Posterior vena cava (tissue), 2 donors: ENCODE measurements at places on chromosomes 4 and X. TPM values are rescaled to one million over a fixed set of nuclear protein-coding genes. Genes with fewer than 3 reads are reported as not detected.
A peak's percentile ranks its signal among the peaks of the same experiment; 100 is the strongest.

The FGD1 gene
- 9.6 TPM for total RNA-seq

- no peak for DNase-seq
These were observed 17.9 kb downstream of the VSIG4 start for GRCh38 chrX:66021765-66022631.

The PNMA5 gene
- not detected for total RNA-seq

- DNase-seq: peak; percentile 96
These were observed 17.6 kb upstream of the NAT8L start for GRCh38 chr4:2041239-2042130.

DNA sequence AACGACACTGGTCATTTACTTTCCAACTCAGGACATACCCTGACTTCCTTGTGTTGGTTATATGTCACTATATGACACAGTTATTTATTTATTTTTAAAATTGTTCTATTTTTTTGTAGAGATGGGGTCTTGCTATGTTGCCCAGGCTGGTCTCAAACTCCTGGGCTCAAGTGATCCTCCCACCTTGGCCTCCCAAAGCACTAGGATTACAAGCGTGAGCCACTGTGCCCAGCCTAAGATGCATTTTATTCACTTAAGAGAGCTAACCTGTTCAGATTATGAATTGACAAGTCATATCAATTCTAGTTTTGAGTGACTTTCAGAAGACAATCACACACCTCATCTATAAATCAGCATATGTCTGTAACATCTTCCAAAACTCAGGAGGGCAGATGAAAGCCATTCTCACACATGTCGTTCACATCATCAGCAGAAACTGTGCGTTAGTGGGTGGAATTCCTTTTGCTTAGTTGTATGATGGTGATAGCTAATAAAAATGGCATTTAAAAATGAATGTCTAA is 9.4 kb upstream of the RHOH start:
- no peak for DNase-seq

- DNase-seq: no peak
These were observed 9.3 kb downstream of the PAGE4 start for GRCh38 chrX:49838374-49838773.

The WAS gene
- 12.2 TPM for total RNA-seq

DNA sequence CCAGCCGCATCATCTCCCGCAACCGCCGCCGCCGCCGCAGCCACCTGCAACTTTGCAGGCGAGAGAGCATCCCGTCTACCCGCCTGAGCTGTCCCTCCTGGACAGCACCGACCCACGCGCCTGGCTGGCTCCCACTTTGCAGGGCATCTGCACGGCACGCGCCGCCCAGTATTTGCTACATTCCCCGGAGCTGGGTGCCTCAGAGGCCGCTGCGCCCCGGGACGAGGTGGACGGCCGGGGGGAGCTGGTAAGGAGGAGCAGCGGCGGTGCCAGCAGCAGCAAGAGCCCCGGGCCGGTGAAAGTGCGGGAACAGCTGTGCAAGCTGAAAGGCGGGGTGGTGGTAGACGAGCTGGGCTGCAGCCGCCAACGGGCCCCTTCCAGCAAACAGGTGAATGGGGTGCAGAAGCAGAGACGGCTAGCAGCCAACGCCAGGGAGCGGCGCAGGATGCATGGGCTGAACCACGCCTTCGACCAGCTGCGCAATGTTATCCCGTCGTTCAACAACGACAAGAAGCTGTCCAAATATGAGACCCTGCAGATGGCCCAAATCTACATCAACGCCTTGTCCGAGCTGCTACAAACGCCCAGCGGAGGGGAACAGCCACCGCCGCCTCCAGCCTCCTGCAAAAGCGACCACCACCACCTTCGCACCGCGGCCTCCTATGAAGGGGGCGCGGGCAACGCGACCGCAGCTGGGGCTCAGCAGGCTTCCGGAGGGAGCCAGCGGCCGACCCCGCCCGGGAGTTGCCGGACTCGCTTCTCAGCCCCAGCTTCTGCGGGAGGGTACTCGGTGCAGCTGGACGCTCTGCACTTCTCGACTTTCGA is 654 bp downstream of the ATOH1 start:
- DNase-seq: peak; percentile 82
